ENCODE measurements at places on chromosomes 13 and 19. TPM values are rescaled to one million over a fixed set of nuclear protein-coding genes. Genes with fewer than 3 reads are reported as not detected.
A peak's percentile ranks its signal among the peaks of the same experiment; 100 is the strongest.

NLRP13 gene
- not detected for total RNA-seq

GRCh38 chr19:50190439-50190891 lies 13.0 kb upstream of the MYH14 start:
- peak; percentile 84 for DNase-seq

EVI5L gene
- total RNA-seq = 19.1 TPM

DNA sequence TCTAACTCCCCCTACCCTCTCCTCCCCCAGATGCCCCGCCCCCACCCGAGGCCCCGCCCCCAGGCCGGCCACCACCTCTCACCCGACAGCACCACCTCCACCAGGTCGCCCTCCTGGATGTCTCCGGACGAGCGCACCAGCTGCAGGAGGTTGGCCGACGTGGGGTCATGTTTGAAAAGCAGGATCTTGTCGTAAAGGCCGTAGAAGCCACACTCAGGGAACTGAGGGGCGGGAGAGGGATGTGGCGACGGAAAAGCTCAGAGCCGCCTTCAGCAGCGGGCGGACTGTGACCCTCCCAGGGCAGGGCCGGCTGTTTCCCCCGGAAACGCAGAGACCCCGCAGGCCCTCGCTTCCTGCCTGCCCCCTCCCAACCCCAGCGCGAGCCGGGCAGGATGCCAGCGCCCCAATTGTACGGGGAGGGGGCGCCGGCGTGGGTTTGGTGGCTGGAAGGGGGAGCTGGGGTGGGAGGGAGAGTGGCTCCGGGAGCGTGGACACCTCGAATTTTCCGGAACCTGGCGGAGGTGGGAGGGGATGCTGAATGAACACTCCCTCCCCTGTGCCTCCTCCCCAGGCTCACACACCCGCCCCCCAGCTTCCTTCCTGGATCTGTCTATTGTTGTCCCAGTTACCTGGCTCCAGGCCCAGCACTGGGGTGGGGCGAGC lies 3.0 kb downstream of the PRKD2 start:
- DNase-seq = peak; percentile 95

- no peak for DNase-seq
Observed at GRCh38 chr13:110331362-110331761, 24.3 kb downstream of the COL4A2 start.

- no peak for DNase-seq
Observed at GRCh38 chr19:4795400-4795799, 3.9 kb downstream of the FEM1A start.

ZNF566 gene
- 15.1 TPM for total RNA-seq
